Fibroblast of the conjunctiva (primary cell): ENCODE measurements at places on chromosomes 3 and 15.

GRCh38 chr15:50354838-50355618 is at the start of gene GABPB1:
TSS of gene GABPB1 (minus strand) at chr15:50355198. CDS start at chr15:50309798, 45,400 bp downstream.
- DNase-seq: peak; percentile 84

GRCh38 chr3:195045481-195046210 is 225.3 kb downstream of the XXYLT1 start:
- no peak for DNase-seq

GRCh38 chr15:29319823-29320222 is 50.2 kb upstream of the NSMCE3 start:
- no peak for DNase-seq

DNA sequence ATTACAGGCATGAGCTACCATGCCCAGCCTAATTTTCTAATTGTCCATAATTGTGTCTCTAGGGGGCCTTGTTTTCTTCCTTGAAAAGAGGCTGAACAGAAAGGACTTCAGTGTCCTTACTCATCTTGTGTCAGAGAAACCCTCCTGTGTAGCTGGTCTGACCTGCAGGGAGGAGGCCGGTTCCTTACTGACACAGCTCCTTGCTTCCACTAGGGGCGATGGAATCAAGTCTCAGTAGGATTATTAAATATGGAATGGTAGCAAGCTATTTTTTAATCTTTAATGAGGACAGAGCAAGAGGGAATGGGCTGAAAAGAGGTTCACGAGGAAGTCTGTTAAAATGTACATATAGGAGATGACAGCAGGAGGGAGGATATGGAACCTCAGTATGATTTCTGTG is 8.6 kb downstream of the LPCAT4 start:
- DNase-seq: no peak

GRCh38 chr3:53711387-53711786 is 134.8 kb downstream of the CHDH start:
- no peak for DNase-seq

GRCh38 chr15:35654332-35654731 is 108.4 kb upstream of the DPH6 start:
- no peak for DNase-seq

- DNase-seq: no peak
Observed at GRCh38 chr15:59862191-59863155, 141.6 kb upstream of the FOXB1 start.

DNA sequence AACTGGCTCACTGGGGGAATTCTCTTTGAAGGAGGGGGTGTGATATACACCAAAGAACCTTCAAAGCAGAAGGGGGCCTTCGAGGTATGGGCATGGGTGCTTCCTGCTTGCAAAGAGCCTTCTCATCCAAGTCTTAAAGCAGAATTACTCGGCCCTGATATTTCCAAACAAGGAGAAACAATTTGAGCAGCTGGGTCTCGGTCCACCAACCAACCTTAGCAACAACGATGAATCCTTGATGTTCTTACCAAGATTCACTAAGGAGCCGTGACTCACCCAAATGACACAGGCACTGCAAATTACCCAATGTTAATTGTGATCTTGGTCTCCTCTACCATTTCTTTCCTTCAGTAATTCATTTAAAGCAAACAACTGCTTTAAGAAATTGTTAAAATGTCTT is 7.7 kb downstream of the HOMER2 start:
- DNase-seq: no peak

DNA sequence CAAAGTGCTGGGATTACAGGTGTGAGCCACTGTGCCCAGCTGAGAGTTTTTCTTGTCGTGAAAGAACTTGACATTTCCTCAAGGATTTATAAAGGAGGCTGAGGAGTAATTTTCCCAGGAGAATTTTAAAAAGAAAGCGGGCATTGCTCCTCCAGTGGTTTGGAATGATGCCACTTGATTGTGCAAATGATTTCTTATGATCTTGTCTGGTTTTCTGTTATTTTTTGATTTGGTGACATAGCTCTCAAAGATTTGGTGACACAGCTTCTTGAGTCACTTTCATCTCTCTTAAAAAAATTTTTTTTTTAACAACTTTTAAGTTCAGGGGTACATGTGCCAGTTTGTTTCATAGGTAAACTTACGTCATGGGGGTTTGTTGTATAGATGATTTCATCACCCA is 24.6 kb upstream of the NFKBIZ start:
- no peak for DNase-seq

GRCh38 chr3:152480282-152480953 is 211.7 kb downstream of the MBNL1 start:
- DNase-seq: no peak

DNA sequence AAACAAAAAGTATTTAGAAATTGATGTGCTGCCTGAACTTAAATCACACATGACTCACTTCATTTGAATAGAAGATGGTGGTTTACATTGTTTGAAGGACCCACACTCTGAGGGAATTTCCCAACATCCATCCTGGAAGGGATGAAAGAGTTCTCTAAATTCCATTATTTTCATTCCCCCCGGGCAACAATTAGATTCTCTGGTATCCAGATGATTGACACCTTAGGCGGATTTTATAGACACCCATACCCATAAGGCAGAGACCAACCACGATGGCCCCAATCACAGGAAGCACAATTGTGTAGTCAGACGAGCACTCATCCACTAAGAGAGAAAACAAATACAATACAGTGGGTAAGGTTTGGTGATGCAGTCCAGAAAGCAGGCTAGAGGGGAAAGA is 24.6 kb upstream of the MCCC1 start:
- no peak for DNase-seq

- no peak for DNase-seq
Observed at GRCh38 chr3:63069806-63070475, 194.7 kb upstream of the CADPS start.

DNA sequence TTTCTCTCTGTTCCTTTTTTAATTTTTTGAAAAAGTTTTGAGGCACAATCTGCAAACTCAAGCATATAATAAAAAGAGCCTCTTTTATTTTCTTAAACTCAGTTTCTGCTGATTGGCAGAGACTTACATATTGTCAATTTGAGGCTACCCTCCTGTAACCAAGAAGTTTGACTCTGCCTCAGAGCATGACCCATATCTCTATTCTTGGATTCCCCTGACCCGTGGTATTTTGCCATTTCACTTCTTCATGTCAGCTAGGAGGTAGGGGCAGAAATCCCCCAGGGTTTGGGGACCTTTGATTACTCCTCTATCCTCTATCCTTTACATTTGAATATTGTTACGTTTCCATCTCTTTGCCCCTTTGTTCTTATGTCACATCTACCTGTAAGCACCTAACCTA is 479.1 kb upstream of the ALCAM start:
- DNase-seq: no peak

DNA sequence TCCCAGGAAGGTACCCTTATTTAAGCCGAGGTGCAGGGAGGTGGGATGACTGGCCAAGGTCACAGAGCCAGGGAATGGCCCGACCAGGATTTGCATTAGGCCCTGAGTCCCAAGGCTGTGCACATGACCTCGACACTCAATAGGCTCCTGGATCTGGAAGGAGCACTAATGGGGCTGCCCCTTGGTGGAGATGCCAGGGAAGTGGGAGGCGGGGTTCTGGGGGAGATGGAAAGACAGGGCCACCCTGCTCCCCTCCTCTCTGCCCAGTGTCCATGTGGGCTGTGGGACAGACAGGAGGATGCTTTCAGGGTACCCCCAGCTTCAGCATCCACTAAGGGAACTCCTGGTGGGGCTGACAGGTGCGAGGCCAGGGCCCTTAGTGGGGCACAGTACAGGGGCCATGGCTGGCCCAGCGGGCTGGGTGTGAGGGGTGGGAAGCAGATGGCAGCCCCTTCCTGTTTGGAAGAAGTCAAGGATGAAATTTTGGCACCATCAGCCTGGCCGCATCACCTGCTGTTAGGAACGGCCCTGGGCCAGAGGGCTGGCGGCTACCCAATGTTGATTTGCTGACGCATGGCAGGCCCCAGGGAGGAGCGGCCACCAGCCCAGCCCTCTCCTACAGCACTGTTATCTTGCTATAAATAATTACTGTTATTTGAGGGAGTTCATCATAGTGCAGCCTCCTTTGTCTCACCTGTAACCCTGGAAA is 37.3 kb downstream of the ATP2B2 start:
- no peak for DNase-seq

GRCh38 chr15:98493966-98494511 is 154.3 kb upstream of the IGF1R start:
- DNase-seq: no peak

- DNase-seq: no peak
Observed at GRCh38 chr15:49471733-49472132, 48.7 kb downstream of the FGF7 start.

GRCh38 chr3:56131974-56132590 is 336.2 kb downstream of the ERC2 start:
- DNase-seq: peak; percentile 77

GRCh38 chr3:33196538-33196937 is 22.1 kb downstream of the SUSD5 start:
- DNase-seq: no peak

GRCh38 chr3:53402326-53402725 is 55.0 kb upstream of the DCP1A start:
- no peak for DNase-seq

GRCh38 chr15:85583923-85584390 is 203.6 kb downstream of the AKAP13 start:
- DNase-seq: no peak

DNA sequence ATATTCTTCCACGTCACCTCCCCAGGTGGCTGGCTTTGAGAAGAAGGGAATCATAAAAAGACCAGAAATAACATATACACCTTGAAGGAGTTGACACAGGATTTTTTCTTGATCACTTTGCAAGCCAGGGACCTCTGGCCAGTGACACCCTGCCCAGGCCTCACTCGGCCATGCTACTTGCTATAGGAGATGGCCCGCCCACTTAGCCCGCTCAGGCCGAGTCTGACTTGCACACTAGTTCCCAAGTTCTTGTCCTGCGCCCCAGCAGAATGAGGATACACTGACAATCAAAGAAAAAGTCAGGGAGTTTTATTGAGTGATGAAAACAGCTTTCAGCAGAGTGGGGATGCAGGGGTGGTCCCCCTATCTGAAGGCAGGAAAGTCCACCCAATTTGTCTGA is 1046.1 kb upstream of the CFAP20DC start:
- no peak for DNase-seq

- DNase-seq: no peak
Observed at GRCh38 chr15:40493089-40493840, 22.5 kb downstream of the CHST14 start.

GRCh38 chr3:70488816-70489215 is 176.4 kb upstream of the MDFIC2 start:
- no peak for DNase-seq

DNA sequence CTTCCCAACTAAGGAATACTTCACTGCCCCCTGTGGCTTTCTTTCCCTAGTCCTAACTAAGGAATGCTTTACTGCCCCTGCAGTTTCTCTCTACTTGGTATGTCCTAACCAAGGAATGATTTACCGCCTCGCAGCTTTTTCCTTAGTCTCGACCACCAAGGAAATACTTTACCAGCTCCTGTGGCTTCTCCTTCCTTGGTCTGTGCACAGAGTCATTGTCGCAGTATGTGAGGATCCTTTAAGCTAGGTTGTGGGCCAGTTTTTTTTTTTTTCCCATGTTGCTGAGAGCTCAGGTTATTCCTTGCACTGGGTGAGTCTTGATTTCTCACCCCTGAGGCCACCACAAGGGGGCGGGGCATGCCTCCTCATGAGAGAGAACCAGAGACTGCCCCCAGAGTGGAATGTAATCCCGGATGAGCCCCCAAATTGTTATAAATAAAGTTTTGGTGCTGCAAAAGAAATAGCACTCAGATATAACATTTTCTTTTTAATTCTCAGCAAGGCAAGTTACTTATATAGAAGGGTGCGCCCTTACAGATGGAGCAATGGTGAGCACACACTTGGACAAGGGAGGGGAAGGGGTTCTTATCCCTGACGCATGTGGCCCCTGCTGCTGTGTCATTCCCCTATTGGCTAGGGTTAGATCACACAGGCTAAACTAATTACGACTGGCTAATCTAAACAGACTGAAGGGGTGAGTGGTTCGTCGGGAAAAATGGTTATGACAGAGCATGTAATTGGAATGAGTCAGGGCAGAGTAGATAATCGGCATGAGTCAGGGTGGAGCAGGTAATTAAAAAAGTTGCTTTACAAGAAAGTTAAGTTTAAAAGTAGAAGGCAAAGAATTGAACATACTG is 27.0 kb downstream of the NDUFB4 start:
- DNase-seq: no peak

DNA sequence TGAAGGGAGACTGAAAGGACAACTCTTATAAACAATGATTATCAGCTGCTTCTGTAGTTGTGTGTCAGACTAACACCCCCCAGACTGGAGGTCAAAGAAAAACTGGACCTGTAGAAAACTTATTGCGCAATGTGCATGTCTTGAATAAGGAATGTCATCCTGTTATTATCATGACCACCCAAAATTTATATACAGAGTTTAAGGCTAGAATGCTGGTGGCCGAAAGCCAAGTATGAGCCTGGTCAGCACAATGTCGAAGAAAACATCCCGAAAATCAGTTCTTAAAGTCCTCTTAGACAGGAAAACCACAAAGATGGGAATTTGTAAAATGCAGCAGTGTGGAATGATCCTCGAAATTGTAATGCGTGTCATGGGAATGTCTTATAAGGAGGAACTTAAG is 29.3 kb downstream of the RFTN1 start:
- DNase-seq: peak; percentile 64

- no peak for DNase-seq
Observed at GRCh38 chr3:119831022-119831421, 49.1 kb downstream of the NR1I2 start.

- DNase-seq: no peak
Observed at GRCh38 chr15:80491163-80491847, 87.1 kb downstream of the ARNT2 start.

DNA sequence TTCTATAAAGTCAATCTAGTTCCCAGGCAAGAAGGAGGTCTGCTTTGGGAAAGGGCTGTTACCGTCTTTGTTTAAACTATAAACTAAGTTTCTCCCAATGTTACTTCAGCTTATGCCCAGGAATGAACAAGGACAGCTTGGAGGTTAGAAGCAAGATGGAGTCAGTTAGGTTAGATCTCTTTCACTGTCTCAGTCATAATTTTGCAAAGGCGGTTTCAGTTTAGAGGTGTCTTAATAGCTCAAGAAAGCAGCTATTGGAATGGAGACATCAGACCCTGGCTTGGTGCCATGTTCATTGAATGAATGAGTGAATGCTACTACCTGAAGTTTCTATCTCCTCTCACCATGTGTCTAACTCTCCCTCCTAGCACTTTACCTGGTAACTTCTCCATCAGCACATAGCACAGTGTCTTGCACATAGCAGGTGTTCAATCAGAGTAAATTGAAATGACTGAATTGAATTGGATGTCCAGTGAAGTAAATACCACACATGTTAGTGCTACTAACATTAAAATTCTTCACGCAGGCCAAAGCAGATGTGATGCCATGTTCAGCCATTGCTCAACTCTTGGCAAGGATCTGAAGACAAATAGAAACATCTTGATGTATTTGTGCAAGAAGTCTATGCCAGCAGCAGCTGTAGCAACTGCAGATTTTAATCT is 28.2 kb downstream of the CLEC3B start:
- peak; percentile 94 for DNase-seq
